ENCODE measurements at places on chromosomes 12 and 14. TPM values are rescaled to one million over a fixed set of nuclear protein-coding genes. Genes with fewer than 3 reads are reported as not detected.

DNA sequence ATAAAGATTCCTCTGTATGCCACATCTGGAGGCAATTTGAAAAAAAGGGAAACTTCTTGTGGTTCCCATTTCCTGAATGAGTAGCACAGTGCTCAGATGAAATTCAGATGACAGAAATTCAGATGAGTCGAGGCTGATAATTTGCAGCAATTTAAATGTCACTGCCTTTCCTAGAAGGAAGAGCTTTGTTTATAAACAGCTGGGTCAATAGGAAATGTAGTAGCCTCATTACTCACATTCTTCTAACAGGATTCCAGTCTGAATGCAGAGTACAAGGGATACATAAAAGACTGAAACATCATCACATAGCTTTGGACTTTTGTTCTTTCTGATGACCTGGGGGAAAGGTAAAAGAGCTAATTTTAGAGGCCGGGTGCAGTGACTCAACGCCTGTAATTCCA, 11.3 kb upstream of the DACT1 start:
- peak; percentile 57 for DNase-seq

- DNase-seq: no peak
These were observed 722.4 kb upstream of the NOVA1 start for GRCh38 chr14:27320261-27320660.

AACS gene
- total RNA-seq: 16.0 TPM

- DNase-seq: no peak
These were observed 768.1 kb upstream of the TBX3 start for GRCh38 chr12:115451780-115452736.

DNA sequence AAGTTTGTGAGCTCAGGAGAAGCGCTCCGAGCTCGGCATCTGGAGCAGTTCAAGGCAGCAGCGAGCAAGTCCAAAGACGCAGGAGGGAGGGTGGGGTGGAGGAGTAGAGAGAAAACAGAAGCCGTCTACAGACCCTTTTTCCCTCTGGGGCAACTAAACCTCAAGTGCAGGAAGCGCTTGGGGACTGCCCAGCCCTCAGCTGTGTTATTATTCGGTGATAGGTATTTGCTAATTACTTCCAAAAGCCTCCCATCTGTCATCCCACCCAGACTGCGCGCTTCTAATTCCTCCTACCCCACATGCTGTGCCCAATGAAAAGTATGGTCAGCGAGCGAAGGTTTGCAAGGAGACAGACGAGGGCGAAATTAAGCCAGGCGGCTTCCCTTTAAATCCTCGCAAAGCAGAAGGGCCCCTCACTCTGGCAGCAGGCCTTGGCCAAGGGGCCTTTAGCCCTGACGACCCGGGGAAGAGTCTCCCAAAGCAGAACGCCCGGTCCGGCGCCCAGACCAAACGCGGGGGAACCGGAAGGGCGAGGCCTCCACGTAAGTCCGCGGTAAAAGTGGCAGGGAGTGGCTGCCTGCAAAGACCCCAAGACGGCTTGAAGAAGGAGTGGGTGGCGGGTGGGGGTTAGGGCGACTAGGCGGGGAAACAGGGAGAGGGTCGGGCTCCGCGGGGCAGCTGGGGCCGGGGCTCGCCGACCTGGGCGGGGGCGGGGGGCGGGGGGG, 507 bp upstream of the CD9 start:
- no peak for DNase-seq

GRCh38 chr12:12436831-12437345, 80.0 kb downstream of the BORCS5 start:
- DNase-seq: peak; percentile 25

- peak; percentile 78 for DNase-seq
These were observed 17.1 kb upstream of the EMP1 start for GRCh38 chr12:13179211-13180074.

DNA sequence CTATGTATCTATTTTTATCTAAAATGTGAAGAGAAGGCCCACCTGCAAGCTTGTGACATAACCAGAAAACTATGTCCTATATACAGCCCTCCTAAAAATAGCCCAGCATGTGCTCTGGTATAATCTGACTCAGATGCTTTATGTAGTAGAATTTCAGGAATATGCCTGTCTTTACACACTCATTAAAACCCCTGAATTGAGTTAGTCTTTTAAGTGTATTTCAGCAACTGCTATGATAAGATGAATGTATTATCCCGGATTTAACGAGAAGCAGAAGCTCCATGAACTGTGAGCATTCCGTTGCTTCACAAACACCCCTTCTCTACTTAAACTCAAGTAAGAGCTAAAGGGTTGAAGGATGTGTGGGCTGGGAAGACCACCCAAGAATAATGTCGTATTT, 89.9 kb upstream of the PRICKLE1 start:
- DNase-seq: peak; percentile 43

TRIM9 gene
- total RNA-seq: 4.4 TPM

GRCh38 chr12:67741270-67741669, 92.7 kb downstream of the DYRK2 start:
- peak; percentile 39 for DNase-seq

- DNase-seq: no peak
These were observed 27.4 kb downstream of the CDC42BPB start for GRCh38 chr14:103029936-103030335.

DNA sequence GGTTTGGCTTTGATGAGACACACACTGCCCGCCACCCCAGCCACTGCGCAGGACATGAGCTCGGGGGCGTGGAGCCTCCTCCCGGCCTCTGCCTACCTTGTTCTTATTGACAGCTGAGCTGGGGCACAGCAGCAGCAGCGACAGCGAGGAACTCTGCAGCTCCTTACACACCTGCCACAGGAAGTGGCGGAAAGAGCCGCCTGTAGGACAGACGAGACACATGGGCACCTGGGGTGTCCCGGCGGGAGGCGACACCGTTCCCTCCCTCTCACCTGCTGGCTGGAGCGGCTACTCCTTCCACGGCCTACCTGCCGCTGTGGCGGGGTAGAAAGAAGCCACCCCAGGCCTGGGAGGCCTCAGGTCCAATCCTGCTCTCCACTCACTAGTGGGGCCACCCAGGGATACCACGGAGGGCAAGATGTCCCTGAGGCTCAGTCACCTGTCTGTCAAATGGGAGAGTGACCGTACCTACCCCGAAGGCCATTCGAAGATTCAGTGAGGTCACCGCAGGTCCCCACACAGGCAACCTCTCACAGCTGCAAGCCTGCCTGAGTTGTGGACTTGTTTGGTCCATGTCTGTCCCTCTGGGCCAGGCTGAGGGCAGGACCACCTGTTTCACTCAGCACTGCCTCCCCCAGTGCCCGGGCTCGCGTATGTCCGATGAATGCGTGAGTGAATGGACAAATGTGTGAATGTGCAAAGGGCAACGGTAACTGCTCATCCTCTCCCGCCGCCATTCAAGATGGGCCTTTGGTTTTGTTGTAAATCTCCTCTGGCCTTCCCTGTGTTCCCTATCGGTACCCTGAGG, 42.6 kb downstream of the TRAFD1 start:
- DNase-seq: no peak
